ENCODE measurements at places on chromosomes 13 and 19.

DNA sequence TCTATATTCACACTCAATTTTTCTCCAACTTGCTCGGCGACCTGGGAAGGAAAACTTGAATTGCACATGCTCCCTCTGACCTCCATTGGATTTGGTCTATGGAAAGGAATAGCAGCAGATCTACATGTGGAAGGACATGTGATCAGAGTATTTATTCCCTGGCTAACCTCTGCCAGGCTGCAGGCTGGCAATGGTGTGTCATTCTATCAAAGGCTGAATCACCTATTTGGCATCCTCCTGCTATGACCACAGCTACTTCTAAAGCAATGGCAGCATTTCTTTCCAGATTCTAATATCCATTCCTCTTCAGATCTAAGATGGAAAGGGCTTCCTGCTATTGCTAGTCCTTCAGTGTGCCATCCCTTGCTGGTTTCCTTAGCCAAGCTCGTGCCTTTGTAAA, 144.3 kb upstream of the FREM2 start:
- DNase-seq: peak; percentile 16

DNA sequence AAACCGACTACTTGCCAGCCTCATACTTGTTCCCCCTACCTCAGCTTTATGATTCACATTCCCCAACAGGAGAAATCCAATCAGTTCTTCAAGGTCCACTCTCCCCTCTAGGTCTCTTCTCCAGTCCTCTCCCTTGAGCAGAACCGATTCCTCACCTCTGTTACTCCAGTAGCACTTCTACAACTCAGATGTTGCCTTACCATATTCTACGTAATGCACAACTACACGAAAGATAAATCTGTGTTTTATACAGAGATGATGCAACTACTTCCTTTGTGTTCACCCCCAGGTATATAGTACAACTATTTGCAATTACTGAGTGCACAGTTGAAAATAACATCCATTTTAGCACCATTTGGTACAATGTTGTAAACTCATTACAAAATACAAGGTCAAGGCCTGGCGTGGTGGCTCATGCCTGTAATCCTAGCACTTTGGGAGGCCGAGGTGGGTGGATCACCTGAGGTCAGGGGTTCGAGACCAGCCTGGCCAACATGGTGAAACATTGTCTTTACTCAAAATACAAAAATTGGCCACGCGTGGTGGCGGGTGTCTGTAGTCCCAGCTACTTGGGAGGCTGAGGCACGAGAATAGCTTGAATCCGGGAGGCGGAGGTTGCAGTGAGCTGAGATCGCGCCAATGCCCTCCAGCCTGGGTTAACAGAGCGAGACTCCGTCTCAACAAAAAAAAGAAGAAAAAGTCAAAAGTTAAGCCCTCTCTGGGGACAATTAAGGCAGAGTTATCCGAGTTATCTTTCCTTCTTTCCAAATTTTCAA, 2.8 kb upstream of the WBP4 start:
- peak; percentile 26 for DNase-seq

- no peak for DNase-seq
Measured at GRCh38 chr13:25266706-25267105, 20.6 kb downstream of the MTMR6 start.

DNA sequence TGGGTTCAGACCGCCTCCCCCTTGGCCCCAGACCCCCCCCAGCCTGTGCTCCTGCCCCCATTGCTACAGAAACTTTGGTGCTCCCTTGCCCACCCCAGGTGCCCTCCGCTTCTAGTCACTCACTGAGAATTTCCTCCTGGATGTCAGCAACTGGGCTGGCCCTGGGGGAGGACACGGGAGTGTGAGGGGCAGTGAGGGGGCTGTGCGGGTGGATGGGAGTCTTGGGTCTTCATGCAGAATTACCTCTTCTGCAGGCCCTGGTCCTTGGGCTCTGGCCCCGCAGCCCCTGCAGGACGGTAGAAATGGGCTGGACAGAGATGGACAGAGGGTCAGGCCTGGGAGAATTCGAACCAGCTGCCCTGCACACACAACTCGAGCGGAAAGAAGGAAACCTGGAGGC, 4.8 kb downstream of the LILRB5 start:
- DNase-seq: no peak

DNA sequence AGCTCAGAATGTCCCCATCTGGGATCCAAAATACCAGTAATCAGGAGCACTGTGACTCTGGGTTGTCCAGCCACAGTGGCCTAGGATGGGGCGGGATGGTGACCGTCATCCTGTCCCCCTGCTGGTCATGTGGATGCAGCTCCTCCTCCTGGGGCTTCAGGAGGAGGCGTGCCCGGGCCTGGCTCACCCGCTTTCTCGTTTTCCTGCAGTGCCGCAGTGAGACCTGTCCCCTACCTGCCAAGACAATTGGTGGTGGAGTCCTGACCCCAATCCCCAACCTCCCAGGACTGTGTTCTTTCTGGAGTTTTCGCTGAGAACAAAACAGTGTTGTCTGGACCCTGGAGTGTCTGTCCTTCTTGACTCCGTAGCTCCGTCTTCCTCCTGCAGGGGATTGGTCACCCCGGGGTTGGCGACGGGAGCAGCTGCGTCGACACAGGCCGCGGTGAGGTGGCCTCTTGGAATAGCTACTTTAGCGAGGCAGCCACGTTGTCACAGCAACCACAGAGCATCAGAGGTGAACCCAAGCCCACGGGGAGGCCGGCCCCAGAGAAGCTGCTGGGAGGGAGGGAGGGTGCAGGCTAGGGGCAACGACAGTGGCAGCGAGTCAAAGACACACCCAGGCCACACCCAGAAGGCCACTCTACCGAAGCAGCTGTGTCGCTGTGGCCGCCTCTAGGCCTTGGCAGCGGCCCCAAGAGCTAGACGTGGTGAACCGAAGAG, 10.2 kb upstream of the EMC10 start:
- DNase-seq: peak; percentile 33

GRCh38 chr19:31232871-31233270, 116.4 kb downstream of the TSHZ3 start:
- DNase-seq: peak; percentile 78

DNA sequence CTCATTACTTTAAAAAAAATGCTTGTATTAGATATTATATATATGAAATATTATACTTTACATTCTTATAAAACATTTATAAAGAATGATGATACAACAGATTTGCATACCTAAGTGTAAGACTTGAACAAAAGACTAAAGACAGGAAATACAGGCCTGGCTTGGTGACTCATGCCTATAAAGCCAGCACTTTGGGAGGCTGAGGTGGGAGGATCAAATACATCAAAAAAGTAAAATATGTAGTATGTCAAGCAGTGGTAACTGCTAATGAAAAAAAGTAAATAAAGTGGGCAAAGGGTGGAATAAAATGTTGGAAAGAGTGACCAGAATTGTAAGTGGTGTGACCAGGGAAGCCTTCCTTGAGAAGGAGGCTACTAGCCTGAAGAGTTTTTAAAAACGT, 133.7 kb downstream of the GGACT start:
- peak; percentile 65 for DNase-seq

DNA sequence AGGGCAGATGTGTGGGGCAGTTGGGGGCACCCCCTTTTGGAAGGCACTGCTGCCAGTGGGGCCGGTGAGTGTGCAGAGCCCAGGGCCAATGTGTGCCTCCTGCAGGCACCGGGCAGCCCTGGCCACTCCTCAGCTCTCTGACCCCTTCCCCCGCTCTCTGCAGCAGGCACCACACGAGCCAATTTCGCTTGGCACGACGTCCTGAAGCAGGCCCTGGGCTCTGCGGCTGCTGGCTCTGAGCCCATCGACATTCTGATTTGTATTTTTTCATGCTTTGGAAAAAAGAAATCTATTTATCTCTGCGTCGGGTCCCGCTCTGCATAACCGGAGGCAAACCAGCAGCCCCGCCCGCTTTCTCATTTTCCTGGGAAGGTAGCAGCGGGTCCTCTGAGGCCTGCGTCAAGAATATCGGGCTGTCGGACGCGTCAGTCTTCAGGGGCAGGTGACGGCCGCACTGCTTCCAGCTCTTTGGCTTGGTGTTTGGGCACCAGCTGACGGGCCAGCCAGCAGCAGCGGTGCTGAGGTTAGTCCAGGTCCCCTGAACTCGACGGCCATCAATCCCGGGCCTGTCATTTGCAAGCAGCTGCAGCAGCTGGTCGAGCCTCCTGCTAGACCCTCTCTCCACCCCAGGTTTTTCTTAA, 134.3 kb downstream of the KDM4B start:
- DNase-seq: no peak

DNA sequence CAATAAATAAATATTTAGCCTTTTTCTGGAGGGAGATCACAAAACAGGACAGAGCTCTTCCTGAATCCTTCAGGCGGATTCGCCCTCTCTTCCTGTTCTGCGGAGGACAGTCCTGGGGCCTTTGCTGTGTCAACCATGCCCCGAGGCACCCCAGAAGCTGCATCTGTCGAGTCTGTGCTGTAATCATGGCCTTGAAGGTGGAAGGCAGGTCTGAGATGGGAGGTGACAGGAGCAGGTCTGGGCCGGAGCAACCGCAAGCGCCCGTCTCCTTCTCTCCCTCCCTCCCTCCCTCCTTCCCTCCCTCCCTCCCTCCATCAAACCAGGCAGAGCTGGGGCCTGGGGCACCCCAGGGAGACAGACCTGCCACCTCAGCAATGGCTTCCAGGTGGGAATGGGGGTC, 4.6 kb upstream of the FXYD3 start:
- no peak for DNase-seq

- peak; percentile 69 for DNase-seq
Measured at GRCh38 chr13:50909605-50910484, at the start of gene RNASEH2B. TSS of gene RNASEH2B (plus strand) at chr13:50909791. CDS start at chr13:50910077, 286 bp downstream.

DNA sequence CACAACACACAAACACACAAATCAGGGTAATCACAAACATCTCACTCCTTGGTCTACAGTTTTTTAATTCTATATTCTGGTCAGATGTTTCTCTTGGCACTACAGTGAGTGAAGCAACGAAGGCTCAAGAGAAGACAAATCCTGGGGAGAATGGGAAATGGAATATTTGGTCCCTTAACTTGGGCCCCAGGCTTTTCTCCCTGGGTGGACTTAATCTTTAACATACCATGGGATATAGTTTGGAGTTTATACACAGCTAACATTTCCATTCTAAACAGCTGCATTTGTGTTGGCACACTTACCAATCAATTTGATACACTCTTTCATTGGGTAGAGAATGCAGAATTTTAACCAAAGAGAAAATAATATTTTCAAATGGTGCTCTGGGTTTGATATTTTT, 1132.6 kb upstream of the SLC10A2 start:
- no peak for DNase-seq

GRCh38 chr13:72457151-72457550, 270.3 kb downstream of the MZT1 start:
- DNase-seq: no peak

- DNase-seq: peak; percentile 93
Measured at GRCh38 chr19:13036366-13036976, 41.2 kb downstream of the NFIX start.

GRCh38 chr13:106329941-106330340, 205.5 kb downstream of the EFNB2 start:
- DNase-seq: no peak

DNA sequence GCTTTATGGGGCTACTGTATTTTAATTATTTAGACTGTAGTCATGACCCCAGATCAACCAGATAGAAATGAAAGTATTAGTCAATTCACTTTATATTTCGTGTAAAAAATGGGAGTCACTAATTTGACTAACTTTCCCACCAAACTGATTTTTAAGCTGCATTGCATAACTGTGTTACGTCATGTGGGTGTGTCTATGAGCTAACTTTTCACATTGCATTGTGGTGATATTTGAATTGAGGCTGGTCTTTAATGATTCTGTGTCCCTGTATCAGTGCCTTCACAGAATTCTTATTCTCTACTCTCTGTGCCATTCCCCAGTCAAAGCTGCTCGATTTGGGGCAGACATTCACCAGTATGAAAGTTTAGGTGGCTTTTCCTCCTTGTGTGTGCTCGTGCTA, 172.7 kb upstream of the MAB21L1 start:
- peak; percentile 29 for DNase-seq

- DNase-seq: no peak
Measured at GRCh38 chr19:6663236-6664201, 6.4 kb downstream of the TNFSF14 start.

DNA sequence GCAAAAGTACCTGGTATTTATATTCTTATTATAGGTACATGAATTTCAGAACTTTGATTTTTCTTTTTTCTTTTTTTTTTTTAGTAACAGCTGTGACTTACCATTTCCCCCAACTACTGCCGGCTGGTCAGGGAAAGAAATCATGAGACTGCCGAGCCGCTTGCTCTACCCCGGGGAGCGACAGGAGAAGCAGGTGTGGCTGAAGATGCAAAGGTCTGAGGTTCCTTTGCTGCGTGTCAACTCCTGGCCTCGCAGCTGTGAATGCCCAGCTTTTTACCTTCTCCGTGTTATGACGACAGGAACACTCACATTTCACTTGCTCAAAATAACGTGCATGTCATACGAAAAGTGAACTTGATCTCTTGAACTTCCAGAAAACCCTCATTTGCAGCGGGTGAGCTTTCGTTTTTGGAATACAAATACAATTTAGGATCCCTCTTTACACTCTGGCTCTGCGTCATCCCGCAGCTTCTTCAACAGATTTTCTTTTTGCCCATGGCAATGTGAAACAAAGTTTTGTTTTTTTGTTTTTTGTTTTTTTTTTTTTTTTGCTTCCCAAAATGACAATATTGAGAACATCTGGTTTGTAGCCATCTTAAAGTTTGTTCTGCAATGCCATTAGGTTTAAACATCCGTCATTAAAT, 117.9 kb downstream of the EFNB2 start:
- DNase-seq: no peak

DNA sequence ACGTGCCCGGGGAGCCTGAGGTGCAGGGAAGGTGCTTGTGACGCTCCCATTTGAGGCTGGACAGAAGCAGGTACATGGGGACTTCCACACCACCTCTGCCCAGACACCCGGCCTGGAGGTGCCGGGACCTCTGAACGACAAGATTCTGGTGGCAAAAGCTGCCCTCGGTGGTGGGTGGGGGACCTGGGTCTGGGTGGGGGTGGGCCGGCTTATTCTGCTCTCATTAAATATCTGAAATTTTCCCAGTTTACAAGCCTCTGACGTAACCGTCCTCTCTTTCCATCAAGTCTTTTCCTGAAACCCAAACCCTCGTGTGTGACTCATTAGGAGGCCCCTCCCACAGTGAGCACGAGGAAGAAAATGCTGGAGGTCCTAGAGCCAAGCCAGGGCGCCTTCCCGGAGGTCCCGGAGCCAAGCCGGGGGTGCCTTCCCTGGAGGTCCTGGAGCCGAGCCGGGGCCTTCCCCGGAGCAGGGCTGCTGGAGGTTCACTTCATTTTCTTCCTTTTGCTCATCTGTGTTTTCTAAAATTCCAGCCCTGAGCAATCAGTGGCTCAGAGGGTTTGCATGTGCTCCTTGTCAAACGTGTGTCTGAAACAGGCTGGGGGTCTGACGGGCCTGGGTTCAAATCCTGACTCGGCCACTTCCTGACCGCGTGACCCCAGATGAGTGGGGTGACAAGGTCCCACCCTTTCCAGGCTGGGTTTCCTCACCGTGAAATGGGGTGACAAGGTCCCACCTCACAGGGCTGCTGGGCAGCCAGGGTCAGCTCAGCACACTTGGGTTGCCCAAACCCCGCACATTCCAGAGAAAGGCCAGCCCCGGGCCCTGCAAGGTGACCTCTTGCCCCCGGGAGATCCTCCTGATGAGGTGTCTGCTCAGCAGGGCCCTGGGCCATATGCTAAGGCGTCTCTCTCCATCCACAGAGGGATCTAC, 10.0 kb downstream of the CFD start:
- DNase-seq: peak; percentile 96

- DNase-seq: peak; percentile 26
Measured at GRCh38 chr13:47480951-47481350, 520.1 kb downstream of the SUCLA2 start.

- no peak for DNase-seq
Measured at GRCh38 chr13:109468123-109468522, 318.3 kb downstream of the IRS2 start.
